ENCODE measurements at places on chromosomes 1 and 21.

GRCh38 chr1:104787866-104788510 is 1038.3 kb downstream of the AMY1C start:
- DNase-seq = no peak

DNA sequence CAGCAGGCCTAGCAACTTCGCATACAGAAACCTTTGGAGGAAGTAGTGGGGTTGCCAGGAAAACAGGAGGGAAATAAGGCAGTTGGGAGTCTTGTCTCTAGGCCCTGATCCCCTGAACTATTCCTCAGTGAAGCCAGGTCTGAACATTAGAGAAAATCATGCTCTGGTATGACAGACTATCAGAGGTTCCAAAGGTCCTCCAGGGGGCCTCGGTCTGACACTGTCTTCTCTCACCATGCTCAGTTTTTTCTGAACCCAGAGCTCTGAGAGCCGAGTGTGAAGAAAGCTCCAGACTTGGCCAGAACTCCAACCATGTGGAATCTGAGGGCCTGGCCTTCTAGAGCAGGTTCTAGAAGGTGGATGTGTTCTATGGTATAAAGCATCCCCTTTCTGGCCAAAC is 4.0 kb downstream of the TOMM40L start:
- DNase-seq = no peak

- no peak for DNase-seq
Measured at GRCh38 chr1:208997726-208998312, 585.7 kb upstream of the CAMK1G start.

- DNase-seq = no peak
Measured at GRCh38 chr1:171898941-171899340, 57.6 kb downstream of the DNM3 start.

DNA sequence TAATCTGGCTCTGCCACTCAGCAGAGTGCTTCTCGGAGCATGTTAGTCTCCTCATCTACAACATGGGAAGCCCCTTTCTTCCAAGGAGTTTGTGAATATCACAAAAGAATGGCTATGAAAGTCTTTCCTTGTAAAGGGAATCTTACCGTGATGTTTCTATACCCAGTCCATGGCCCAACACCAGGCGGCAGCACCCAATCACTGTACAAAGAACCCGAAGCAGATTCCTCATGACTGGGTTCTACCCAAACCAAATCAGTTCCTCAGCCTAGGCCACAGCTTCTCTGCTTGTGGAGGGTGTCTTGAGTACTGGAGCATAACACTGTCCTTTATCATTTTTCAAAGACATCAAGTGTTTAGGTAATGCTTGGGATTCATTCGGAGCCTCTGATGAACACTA is 16.6 kb upstream of the SLFNL1 start:
- no peak for DNase-seq

DNA sequence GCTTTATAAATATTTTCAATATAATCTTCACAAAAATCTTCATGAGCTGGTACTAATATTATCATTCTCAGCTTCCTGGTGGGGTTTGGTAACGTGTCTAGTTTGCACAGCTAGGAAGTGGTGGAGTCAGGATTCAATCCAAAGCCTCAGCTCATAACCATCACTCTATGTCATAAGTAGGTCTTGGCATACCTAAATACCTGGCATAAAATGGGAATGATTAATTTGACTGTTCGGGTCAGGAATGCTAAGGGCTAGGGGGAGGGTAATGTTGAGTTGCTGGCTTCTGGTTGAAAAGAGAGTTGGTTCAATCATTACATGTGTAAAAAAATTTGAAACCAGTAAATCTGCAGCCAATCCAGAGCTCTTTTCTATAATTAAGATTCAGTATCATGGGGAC is 5.6 kb upstream of the SAMSN1 start:
- no peak for DNase-seq

- no peak for DNase-seq
Measured at GRCh38 chr21:38314558-38314957, 57.8 kb downstream of the KCNJ15 start.

All from stimulated activated CD4-positive, alpha-beta T cell treated with anti-CD3 and anti-CD28 coated beads, Interleukin-4, amount 100 ng/mL, for 4 hours (primary cell).